Psoas muscle (tissue), 8 donors: ENCODE measurements at places on chromosomes 3 and 15. TPM values are rescaled to one million over a fixed set of nuclear protein-coding genes. Genes with fewer than 3 reads are reported as not detected.

The EBLN2 gene
- polyA plus RNA-seq: 0.08 TPM

DNA sequence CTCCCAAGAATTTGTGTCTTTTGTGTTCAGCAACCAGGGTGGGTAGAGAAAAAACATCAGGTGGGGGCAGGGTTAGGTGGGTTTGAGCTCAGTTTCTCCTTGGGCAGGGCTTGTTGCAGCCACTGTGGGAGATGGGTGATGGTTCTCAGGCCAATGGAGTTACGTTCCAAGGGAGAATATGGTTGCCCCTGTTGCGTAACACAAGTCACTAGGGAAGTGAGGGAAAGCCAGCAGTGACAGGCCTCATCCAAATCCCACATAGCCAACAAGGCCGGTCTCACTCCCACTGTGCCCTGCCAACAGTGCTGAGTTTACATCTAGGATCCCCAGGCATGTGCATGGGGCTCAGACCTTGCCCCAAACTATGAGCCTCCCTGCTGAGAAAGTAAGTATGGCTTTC is 7.9 kb upstream of the FBXL2 start:
- no peaks in the 10 kb centered on the region for H3K4me1 ChIP-seq
- no peak for DNase-seq
- H3K27ac ChIP-seq: no peak overlapping the region
- no peaks in the 10 kb centered on the region for H3K27me3 ChIP-seq

DNA sequence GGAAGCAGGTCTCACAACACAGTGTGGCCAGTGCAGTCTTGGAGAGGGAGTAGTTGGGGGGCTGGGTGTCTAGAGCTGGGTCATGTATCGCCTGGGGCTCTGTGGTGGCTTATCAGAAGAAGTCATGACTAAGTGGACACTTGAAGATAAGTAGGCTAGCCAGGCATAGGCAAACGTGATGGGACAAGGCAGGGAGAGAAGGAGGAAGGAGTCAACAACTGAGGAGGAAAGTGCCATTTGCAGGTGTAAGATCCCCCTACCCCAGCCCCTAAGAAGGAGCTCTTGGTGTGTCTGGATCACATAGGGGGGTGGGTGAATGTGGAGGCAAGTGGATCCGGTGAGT is 352.3 kb downstream of the LRTM1 start:
- H3K27me3 ChIP-seq: no peaks in the 10 kb centered on the region
- no peak overlapping the region for H3K27ac ChIP-seq
- H3K4me1 ChIP-seq: no peaks in the 10 kb centered on the region
- no peaks in the 10 kb centered on the region for H3K36me3 ChIP-seq
- H3K4me3 ChIP-seq: no peak overlapping the region
- DNase-seq: no peak

GRCh38 chr15:47485419-47485818 is 231.9 kb upstream of the SEMA6D start:
- H3K4me3 ChIP-seq: no peak overlapping the region
- H3K36me3 ChIP-seq: no peaks in the 10 kb centered on the region
- no peak overlapping the region for H3K27ac ChIP-seq
- DNase-seq: no peak
